ENCODE measurements at places on chromosomes 16 and 17.

- no peak for DNase-seq
Measured at GRCh38 chr17:17367931-17368330, 64.8 kb downstream of the NT5M start.

DNA sequence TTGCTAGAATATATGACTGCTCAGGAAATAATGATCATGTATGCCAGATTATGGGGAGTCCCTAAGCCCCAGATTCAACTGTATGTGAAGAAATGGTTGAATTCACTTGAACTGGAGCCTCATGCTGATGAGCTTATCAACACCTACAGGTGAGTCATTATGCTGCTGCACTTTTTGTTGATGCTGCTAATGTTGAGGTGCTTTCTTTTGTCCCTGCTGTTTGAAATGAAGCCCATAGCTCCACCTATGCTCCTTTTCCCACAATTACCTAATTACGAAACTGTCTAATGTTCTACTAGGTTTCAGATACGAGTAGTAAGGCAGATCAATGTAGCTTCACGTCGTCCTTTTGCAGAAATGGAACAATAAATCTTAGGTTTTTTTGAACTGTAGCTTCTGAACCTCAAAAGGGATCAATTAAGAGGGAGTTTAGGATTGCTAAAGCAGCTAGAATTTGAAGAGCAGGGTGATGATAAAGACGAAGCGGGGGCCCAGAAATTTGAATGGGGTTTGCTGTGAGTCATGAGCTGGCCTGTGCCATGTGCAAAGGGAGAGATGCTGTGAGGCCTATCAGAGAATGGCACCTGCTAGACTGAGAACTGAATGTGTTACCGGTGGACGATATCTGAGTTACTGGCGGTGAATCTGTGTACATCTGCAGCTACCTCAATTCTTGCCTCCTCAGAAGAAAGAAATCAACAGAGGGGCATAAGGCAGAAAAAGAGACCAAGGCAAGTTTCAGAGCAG is 6.1 kb upstream of the UQCRC2 start:
- no peak for DNase-seq

DNA sequence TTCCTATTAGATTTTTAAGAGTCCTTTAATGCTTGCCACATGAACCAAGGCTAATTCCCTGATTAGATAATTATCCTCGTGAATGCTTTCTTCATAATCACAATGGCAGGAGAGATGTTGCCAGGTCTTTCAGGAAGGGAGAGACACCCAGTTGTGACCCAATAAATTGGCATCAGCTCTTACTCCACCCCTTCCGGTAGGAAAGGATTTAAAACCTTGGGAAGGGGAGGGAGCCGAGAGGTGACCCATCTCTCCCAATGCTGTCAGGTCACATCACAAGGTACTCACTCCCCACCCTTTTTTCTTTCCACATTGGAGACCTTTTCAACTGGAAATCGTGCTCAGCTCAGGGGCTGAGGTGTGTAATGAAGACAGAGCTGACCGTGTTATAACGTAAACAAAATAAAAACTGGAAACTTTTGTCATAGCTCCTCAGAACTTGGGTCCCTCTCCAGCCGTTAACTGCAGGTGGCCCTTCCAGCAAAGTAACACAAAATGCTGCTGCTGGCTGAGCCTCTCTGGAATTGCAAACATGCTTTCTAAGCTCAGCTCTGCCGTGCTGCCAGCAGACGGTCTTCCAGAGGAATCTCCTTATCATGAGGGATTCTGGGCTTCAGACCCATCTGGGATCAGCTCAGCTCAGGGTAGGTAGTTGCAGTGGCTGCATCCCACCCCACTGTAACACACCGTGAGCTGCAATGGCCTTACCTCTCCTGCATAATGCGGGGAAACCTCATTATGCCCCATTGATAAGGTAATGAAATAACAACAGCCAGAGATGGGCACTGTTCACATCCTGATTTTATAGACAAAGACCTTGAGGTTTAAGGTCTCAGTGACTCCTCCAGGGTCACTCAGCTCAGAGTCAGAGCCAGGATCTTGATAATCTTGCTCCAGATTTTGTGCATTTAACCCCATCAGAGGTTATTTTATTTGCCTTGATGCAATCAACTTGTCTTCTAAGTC is 15.6 kb downstream of the TMEM100 start:
- DNase-seq = no peak

DNA sequence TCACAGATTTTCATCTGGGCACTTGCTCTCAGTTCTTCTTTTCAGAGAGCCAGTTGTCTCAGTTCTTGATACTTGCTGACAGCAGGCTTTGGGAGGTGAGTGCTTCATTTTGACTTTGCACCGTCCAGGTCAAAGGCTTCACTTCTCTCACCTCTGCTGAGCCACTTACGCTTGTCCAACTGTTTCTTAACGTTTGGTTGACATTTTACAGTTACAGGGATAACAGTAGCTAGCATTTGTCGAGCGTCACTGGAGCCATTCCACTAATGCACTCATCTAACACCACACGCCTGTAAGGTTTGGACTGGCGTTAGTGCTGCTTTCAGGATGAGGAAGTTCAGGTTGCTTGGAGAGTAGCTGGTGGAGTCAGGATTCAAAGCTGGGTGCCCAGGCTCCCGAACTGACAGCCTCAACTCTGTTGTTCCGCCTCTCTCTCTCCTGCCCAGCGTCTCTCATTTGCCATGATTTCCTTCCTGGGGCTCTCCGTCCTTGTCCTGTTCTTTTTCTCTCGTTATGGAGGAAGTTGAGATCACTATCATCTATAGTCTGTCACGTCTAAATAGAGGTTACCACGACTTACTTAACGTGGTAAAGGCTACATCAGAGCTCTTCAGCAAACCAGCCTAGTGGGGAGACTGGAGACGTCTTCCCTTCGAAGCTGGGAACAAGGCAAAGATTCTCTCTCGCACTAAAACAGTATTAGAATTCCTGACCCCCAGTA is 220.8 kb downstream of the RPTOR start:
- DNase-seq = no peak

GRCh38 chr17:16516594-16517051 is 24.6 kb upstream of the LRRC75A start:
- no peak for DNase-seq

GRCh38 chr17:47703191-47703591 is 9.2 kb downstream of the TBKBP1 start:
- DNase-seq = no peak

GRCh38 chr17:76515274-76515949 is 14.2 kb upstream of the RHBDF2 start:
- DNase-seq = no peak

DNA sequence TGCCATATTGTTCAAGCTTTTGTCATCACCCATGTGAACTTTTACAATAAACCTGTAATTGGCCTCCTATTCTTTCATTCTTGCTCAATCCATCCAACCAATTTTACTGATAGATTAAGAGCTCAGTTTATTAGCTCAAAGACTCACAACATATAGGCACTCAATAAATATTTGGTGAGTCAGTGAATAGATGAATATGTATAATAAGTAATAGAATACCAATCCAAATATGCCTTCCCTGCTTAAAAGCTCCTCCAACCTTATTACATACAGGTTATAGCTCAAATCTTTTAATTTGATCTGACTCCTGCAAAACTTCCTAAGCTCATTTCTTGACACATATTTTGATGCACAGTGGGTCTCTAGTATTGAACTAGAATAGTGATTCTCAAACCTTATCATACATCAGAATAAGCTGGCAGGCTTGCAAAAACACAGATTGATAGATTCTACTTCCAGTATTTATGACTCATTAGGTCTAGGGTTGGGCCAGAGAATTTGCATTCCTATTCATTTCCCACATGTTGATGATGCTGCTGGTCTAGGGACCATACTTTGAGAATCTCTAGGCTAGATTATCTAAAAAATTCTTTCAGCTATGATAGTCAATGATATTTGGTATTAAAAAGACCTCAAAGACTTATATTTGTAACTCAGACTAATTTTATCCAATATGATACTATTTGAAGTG is 114.4 kb downstream of the PCTP start:
- no peak for DNase-seq

GRCh38 chr16:27600381-27600780 is 50.4 kb downstream of the KATNIP start:
- DNase-seq = no peak

DNA sequence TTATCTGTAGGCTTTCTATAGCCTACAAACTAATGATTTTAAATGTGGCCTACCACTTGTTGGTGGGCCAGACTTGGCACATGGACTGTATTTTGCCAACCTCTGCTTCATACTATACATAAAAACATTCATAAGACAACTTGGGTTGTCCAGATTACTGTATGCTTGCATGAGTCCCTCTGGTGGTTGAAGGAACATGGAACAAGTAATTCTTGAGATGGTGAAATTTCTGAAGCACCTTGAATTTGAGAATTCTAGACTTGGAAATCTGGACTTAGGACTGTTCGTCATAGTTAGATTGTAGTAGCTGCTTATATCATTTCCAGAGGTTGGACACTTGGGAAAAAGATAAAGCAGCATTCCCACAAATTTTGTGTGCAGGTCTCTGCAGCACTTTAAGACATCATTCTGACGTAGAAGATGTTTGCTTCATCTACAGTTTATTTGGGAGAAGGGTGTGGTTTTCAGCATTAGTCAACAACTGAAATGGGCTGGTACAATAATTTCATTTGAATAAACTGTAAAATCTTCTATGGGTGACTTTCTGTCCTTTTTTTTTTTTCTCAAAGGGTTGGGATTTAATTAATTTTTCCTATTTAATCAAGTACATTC is 31.2 kb downstream of the NFATC3 start:
- peak; percentile 51 for DNase-seq

DNA sequence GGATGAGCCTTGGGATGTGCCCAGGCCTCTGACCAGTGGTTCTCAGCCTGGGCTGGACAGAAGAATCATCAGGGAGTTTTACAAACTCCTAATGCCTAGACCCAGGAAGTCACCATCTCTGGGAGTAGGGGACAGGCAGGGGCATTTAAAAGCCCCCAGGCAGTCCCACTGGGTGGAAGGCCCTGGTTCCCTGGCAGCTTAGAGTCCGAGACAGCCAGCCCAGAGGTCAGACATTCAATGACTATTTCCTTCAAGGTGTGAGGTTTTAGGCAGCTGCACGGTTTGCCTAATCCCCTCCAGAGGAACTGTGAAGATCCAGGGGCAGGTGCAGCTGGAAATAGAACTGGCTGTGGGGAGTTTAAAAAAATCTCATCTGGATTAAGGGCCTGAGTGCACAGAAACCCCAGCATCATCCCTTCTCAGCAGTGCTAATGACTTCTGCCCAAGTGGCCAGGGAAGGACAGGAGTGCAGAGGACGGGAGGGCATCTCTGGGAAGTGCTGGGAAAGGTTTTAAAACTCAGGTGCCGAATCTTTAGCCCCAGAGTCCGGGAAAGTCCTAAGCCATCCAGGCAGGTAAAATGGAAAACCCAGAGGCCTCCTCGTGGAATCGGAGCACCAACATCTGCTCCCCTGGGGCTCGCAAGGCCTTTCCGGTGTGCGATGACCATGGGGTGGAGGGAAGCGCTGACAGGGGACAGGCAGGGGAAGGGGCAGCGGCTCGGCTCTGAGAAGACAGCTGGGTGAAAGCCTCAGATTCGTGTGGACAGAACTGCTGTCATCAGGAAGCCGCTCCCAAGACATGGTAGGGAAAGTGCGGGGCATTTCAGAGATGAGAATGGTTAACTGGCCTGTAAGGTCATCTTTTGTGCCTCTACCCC is 1.5 kb upstream of the LGALS3BP start:
- DNase-seq = no peak

GRCh38 chr17:79674506-79675412 is 56.0 kb upstream of the ENPP7 start:
- no peak for DNase-seq

DNA sequence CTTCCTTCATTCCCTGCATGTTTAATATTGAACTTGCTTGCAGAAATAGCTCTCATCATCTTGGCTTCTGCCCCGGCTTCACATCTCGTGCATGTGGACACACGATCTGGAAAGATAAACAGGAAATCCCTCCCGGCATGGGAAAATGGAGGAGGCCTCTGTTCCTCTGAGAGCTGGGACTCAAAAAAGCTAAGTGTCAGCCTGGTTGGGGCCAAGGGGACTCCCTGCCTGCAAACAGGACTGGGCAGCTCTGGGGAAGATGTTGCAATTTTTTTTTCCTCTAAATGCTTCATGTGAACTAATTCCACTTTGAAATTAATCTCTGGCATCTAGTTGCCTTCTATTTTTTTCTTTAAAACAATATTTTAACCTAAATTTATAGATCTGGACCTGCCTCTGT is 24.8 kb downstream of the ITPRIPL2 start:
- peak; percentile 80 for DNase-seq

DNA sequence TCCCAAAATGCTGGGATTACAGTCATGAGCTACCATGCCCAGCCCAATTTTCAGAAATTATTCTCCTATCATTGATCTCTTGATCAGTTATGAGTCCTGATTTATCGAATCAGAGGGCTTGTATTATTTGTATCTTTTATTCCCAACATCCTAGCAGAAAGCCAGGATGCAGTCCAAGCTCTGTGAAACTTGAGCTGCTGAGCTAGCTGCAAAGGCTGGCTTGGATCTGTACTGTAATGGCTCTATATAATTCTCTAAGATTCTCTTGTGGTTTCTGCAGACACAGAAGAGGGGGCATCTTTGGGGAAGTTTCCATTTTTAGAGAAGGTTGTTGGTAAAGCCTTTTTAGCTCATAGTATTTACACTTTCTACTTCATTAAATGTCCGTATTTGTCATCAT is 227.1 kb downstream of the MAP2K4 start:
- DNase-seq = no peak

DNA sequence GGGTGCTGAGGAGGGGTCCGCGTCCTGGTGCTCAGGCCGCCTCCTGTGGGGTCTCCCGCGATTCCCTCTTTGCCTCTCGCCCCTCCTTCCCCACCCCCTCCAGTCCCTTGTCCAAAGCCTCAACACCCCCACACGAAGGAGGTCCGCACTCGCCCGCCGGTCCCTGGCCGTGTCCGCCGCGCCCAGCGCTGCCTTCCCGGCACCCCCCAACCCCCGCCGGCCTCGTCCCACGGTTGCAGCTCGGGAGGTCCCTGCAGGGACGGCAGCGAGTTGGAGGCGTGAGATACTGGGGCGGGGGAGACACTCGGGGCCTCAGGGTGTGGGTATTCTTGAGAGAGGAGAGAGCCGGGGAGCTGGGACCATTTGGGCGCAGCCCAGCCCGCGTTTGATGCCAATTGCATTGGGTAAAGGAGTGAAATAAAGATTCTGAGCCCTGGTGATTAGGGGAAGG is 468 bp downstream of the FLYWCH2 start:
- DNase-seq = no peak

- no peak for DNase-seq
Measured at GRCh38 chr17:14843086-14843795, 421.9 kb downstream of the PMP22 start.

Data from T47D (cell line).